ENCODE measurements at places on chromosomes 2 and 18. TPM values are rescaled to one million over a fixed set of nuclear protein-coding genes. Genes with fewer than 3 reads are reported as not detected.
A peak's percentile ranks its signal among the peaks of the same experiment; 100 is the strongest.

DNA sequence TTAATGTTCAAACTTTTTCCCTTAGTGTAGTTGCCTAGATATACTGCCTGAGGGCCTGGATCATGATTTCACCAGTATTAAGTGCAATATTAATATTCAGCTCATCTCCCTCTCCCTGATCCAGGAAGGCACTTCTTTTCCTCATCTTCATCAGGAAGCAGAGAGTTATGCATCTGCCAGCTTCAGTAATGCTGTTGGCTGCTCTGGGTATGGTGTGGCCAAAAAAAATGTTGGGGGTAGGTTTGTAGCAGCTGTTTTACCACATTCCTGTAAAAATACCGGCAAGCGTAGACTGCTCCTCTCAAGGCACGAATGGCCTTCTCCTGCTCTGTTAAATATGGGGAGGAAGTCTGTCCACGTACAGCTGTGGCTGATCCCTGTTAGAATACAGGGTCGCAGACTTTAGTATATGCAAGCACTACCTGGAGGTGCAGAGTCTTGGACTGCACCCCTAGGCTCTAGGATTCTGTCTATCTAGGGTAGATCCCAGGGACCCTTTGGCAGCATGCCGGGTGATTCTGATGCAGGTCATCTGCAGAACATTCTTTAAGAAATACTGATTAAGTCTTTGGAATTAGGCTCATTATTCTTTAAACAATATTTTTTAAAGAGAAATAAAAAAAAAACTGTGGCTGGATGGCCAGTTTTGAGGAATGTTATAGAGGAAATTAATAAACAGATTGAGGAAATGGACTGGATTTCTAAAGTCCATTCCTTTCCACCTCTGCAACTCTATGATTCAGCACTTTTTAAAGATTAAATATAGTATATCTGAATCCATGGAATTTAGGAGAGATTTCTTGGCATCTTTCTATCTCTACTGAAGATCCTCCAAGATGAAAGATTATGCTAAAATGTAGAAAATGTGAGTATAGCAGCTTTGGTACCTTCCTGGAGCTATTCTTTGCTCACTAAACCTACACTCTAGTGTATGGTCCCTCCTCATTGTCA is 21.0 kb upstream of the GLS start:
- DNase-seq = peak; percentile 66

GRCh38 chr2:73004889-73005596 is 66.5 kb downstream of the SFXN5 start:
- no peak for DNase-seq

DNA sequence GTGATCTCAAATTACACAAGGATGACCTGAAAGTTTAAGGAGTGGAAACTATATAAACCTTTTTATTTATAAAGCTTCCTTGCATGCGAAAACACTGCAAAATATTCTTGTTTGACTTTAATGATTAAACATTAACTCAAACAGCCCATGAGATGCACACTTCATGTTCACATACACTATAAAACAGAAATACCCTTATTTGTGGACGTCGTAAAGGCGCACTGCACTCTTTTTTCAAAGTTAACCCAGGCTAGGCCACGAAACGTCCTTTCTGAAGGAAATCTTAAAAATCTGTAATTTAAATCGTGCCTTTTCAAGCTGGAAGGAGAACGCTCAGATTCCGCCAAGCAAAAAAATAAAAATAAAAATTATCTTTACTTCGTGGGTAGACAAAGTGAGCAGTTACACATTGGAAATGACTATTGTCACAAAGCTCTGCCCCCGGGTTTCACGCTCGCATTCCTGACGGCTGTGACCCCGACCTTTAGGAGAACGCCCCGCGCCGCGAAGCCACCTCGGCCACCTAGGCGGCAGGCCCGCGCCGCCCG is 728 bp downstream of the FAM168B start:
- no peak for DNase-seq

DNA sequence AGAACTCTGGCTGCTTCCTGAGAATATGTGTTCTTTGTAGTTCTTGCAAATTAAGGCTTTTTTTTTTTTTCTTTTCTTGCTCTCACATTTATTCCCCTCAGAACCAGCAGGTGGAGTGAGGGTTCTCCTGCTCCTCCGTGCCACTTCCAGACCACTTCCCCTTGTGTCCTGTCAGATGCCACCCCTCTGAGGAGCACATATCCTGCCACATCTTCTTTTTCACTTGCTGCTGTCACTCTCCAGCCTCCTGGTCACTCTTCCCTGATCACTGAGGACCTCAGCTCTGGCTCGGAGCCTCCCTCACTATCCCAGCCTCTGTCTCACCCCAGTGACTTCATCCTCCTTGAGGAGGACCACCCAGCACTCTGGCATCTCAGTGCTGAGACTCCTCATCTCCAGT is 100.5 kb downstream of the TACR1 start:
- DNase-seq = no peak

The PAX8 gene
- total RNA-seq = 0.24 TPM

GRCh38 chr2:232464544-232464885 is 8.6 kb downstream of the ALPI start:
- DNase-seq = no peak

- DNase-seq = no peak
These were observed 348.4 kb upstream of the KLHL29 start for GRCh38 chr2:23036629-23037028.

- no peak for DNase-seq
These were observed 31.4 kb upstream of the KCMF1 start for GRCh38 chr2:84939426-84940087.

The COL4A3 gene
- 3.9 TPM for total RNA-seq

- peak; percentile 62 for DNase-seq
These were observed 25.1 kb upstream of the SP3 start for GRCh38 chr2:173990245-173990644.

GRCh38 chr2:215831296-215831913 is 181.9 kb downstream of the MREG start:
- DNase-seq = peak; percentile 91

DNA sequence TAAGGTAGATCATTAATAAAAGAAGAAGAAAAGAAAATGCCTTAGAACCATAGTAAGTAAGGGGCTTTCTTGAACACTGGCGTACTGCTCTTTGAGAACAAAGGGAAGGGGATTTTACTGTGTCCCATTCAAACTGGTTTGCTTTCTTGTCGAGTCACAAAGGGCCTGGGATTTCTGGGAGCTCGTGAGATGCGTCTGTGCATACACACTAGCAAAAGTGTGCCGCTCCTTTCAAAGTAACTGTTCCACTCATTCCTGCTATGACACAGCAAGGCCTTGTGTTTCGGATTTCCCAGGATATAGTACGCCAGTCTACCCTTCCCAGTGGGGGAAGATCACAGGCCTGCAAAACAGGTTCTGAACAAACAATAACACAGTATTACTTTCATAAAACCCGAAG is 93.0 kb downstream of the KCTD18 start:
- no peak for DNase-seq

The CXCR1 gene
- 2.9 TPM for total RNA-seq

DNA sequence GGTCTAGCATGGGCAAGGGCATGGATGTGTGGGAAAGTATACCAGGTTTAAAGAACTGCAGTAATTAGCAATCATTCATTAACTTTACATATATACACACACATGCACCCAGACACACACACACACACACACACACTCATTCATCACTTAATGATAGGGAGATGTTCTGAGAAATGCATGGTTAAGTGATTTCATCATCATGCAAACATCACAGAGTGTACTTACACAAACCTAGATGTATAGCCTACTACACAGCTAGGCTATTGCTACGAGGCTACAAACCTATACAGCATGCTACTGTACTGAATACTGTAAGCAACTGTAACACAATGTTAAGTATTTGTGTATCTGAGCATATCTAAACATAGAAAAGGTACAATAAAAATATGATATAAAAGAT is 83.6 kb downstream of the COLEC12 start:
- no peak for DNase-seq

DNA sequence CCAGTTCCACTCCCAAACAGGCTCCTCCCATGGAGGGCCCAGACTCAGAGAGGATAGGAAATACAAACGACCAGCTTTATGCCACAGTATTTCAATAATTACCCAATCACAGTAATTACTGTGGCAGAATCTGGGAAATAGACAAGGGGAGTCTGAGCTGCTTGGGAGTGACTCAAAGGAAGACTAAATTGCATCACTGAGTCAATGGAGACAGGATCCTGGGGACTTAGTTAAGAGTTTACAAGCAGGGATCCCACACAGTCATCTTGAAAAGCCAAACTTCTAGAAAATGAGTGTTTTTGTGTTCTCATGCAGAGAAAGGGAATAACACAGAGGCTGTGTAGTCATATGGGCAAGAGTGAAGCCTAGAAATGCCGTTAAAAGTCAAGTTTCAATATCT is 1142.1 kb downstream of the CNTNAP5 start:
- no peak for DNase-seq

DNA sequence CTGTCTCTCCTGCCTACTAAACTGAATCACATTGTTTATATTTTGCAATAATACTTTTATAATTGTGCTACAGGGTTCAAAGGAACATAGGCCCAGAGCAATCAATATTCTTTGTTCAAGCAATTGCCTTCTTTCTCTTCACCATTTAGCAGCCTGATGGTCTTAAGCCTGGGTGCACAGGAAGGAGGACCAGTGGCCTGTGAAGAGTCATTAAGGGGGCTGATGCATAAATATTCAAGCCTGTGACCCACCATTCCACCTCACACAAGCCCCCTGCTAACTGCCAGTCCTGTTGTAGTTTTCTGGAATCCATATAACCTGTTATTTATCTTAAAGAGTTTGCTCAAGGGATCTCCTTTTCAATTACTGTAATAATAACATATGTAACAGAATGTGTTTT is 56.0 kb downstream of the ABCA12 start:
- no peak for DNase-seq

The PRKAG3 gene
- total RNA-seq = not detected

DNA sequence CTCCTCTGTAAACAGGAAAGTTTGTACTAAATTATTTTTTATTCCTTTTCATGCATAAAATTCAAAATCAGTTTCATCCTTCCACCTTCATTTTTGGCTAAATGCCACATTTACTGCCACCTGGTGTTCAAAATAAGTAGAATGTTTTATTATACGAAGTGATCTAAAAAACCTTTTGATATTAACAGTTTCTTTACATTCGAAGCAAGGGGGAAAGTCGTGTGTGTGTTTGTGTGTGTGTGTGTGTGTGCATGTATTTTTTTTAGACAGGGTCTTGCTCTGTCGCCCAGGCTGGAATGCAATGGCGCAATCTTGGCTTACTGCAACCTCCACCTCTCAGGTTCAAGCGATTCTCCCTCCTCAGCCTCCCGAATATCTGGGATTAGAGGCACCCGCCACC is 9.0 kb upstream of the SCN9A start:
- peak; percentile 19 for DNase-seq

The CIB4 gene
- total RNA-seq = not detected

GRCh38 chr2:68865108-68865507 is 6.1 kb downstream of the BMP10 start:
- no peak for DNase-seq

DNA sequence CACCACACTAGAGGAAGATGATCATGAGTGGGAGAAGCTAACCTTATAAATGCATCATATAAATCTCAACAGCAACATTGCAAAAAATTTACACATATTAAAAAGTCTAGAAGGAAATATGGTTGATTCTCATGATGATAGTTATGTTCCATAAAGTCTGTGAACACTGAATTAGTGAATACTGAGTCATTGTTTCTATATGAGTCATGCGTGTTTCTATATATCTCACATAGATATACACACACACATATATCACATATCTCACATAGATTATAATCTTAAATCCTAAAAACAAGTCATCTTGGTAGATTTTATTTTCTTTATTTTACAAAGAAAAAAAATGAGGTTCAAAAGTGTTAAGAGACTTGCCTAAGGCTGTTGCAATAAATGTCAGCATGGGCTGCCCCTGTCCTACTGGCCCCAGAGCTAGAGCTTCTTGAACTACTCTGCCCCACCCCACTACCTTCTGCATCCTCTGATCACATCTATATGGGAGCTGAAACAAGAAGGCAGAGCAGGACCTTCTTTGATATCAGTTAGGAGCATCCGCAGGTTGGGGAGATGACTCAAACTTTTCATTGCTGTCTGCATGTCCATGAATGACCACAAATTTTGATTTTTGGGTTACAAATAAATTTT is 81.8 kb upstream of the ADAM23 start:
- DNase-seq = no peak

- no peak for DNase-seq
These were observed 109.1 kb upstream of the RMDN2 start for GRCh38 chr2:37816036-37816435.

The IL37 gene
- total RNA-seq = not detected

The ZEB2 gene
- 136 TPM for total RNA-seq

GRCh38 chr2:233400341-233400740 is 46.0 kb downstream of the DGKD start:
- no peak for DNase-seq

GRCh38 chr18:77201506-77201905 is 48.1 kb upstream of the GALR1 start:
- no peak for DNase-seq

The IL36RN gene
- total RNA-seq = 6.0 TPM

DNA sequence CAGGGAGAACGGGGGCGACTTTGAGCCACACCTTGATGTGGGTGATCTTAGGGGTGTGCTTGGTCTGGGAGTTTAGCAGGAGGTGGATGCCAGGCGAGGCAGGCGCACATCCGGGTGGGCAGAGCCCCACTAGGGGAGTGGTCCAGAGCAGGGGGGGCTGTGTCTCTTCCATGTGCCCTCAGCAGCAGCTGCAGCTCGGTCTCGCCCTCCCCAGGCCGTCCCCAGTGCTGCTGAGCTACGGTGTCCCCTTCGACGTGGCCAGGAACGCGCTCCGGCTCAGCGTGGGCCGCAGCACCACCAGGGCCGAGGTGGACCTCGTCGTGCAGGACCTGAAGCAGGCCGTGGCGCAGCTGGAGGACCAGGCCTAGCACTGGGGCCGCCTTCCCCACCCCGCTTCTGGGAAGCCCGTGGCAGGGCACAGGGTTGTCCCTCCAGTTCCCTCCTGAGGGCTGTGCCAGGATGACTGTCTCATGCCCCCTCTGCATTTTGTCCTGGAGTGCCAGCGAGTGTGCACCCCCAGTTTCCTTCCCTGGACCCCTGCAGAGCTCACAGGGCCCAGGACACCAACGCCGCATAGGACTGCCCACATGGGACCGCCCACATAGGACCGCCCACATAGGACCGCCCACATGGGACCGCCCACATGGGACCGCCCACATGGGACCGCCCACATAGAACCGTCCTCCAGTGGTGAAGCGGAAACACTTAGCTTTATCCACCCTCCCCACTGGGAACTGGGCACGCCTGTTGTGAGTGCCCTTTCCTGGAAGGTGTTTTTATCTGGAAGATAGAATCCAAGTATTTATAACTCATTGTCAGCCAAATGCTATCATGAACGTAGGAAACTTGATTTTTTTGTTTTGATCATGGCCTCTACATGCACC is 1.9 kb upstream of the ESPNL start:
- peak; percentile 13 for DNase-seq

The ANKRD30B gene
- 1.4 TPM for total RNA-seq

The AFG3L2 gene
- total RNA-seq = 35.2 TPM

DNA sequence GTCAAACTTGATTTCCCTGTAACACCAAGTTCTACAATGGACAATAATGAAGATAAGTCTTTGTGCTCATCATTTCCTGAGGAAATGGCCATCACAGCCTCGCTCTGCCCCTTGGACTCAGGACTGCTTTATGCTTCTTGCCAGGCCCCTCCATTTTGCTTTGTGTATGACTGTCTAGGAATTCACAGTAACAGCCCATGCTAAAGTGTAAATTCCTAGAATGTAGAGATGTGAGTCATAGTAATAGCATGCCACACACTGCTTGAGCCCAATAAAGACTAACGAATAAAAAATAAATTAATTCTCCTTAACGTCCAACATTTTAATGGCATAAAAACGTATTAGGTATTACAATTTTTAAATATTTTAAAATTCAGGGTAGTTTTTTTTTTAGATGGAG is 226.5 kb downstream of the PID1 start:
- DNase-seq = no peak
